NCI-H1694 treated with DMSO at 0.1 percent for 48 hours (cell line): ENCODE measurements at places on chromosomes 7 and 10.
A peak's percentile ranks its signal among the peaks of the same experiment; 100 is the strongest.

DNA sequence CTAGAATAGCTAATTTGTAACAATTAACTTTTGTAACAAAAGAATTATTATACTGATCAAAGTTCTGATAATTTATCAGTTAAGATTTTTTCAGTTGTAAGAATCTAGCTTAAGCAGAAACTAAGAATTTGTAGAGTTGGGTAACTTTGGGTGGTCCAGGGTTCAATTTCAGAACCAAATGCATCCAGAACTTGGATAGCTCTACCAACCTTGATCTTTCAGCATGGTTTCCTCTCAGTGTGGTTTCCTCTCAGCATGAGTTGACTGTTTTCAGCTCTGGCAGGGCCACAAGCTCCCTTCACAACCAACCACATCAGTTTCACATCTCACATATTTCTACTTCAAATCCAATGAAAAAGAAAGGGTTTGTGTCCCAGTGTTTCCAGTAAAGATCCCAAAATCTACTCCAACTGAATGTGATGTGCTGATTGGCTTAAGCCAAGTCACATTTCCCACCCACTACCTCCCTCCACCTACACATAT lies 3.3 kb upstream of the FAS start:
- DNase-seq, result no peak

- no peak for DNase-seq
These were observed 31.6 kb downstream of the ZNF117 start for GRCh38 chr7:64959072-64959747.

DNA sequence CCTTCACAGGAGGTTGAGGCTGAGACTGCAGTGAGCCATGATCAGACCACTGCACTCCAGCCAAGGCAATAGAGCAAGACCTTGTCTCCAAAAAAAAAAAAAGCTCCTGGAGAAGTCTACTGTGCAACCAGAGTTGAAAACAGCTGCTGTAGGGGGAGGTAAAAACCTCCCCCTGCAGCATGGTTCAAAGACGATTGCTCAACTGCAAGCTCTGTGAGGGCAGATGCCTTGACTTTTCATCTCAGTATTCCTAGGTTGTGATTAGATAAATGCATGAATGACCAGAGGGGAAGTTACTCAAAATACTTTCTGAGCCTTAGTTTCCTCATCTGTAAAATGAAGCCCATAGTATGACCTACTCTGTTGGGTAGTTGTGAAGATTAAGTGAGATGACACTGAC lies 25.0 kb upstream of the PPA1 start:
- no peak for DNase-seq

- no peak for DNase-seq
These were observed 8.4 kb downstream of the PLXDC2 start for GRCh38 chr10:19824381-19825342.

DNA sequence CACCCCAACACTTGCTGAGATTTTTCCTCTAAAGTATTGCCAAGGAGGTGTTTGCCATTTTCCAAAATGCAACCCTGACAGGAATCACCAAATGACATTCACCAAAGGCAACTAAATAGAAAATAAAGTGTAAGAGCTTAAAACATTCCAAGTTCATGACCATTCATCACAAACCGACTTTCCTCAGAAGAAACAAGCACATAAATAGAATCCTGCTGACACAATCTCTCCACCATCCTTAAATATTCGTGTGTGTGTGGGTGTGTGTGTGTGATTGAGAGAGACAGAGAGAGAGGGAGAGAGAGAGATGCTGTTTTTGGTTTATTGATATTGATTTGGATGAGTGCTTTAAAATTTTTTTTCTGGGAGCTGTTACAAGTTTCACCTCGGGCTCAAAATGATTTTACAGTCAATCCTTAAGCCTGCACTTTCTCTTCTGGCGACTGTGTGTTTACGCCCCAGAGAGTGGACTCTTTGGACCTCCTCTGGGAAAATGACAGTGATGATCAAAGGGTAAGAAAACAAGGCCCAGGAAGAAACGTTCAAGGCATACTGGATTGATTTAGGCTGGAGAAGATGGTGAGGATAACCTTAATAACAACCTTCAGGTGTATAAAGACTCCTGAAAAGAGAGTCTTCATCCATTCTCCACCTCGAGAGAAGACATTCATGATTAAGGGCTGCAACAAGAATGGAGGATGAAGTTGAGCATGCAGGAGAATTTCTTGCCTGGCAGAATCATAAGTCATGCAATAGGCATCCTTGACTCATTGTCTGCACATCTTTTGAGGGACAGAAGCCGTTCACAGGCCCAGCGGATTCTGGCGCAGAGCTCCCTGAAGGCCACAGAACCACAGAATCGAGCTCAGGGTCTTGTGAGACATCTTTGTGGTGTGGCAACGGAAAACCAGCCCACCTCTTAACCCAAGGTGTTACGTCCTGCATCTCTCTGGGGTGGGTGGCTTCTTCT lies 104.4 kb upstream of the FGFR2 start:
- peak; percentile 63 for DNase-seq
